ENCODE measurements at places on chromosomes 5 and 9.
A peak's percentile ranks its signal among the peaks of the same experiment; 100 is the strongest.

DNA sequence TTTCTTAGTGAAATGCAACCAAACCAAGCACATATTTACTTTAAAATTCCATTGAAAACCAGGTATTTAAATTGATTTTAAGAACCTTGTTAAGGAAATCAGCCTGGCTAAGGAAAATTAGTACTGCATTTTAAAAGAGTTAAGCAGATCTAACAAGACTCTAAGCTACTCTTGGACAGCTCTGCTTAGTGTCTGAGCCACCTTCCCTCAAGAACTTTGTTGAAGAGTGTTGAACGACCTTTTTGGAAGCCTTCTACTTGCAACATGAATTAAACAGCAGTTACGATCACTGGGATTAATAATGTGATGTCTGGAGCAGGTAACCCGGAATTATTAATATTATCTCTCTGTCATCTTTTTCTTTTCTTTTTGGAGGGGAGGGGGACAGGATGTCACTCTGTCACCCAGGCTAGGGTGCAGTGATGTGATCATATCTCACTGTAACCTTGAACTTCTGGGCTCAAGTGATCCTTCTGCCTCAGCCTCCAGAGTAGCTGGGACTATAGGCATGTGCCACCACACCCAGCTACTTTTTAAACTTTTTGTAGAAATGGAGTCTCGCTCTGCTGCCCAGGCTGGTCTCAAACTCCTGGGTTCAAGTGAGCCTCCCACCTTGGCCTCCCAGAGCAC, 74.7 kb downstream of the ANKRD55 start:
- DNase-seq, result no peak

GRCh38 chr9:122807271-122807900, 7.5 kb downstream of the OR1K1 start:
- DNase-seq, result no peak

DNA sequence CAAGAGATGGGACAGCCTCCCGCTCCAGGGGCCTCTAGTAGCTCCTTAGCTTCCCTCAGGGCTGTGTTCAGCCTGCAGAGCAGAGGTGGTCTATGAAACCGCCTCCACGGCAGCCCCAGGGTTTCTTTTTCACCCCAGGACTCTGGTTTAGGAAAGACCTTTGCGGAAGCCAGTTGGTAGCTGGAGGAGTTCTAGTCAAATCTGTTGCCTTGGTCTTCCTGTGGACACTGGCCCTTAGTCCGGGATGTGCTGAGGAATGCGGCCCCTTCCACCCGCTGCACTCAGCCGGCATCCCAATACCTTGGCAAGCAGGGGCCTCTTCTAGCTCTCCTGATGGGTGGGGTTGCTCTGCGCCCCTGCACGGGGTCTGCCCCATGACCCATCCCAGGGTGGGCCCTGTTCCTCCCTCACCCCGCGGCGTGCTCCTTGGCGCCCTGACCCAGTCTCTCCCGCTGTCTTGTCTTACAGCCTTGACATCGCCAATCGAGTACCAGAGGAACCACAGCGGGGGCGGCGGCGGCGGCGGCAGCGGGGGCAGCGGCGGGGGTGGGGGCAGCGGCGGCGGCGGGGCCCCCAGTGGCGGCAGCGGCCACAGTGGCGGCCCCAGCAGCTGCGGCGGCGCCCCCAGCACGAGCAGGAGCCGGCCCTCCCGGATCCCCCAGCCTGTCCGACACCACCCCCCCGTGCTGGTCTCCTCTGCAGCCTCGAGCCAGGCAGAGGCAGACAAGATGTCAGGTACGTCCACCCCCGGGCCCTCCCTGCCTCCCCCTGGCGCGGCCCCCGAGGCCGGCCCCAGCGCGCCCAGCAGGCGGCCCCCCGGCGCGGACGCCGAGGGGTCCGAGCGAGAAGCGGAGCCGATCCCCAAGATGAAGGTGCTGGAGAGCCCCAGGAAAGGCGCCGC, 94.3 kb upstream of the OTULINL start:
- DNase-seq, result peak; percentile 33

DNA sequence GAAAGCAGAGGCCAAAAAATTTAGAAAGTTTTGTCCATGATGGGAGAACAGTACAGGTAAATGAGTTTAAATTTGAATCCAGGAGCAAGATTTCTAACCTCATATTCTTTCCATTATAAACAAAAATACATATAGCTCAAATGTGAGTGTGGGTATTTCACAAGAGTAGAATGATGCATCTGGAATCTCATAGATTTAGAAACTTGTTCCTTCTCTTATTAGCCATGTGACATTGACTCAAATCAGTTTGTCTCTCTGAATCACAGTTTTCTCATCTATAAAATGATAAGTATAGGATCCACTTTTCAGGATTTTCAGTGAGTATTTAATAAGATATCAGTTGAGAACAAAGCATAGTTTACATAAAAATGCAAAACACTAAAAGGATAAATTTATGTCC, 436.3 kb upstream of the PAPPA start:
- DNase-seq, result no peak

- no peak for DNase-seq
Measured at GRCh38 chr5:147454996-147455677, 54.7 kb downstream of the DPYSL3 start.

- no peak for DNase-seq
Measured at GRCh38 chr9:72794946-72795345, 157.9 kb downstream of the ALDH1A1 start.

GRCh38 chr5:100900142-100900795, 2.8 kb downstream of the ST8SIA4 start:
- peak; percentile 57 for DNase-seq

GRCh38 chr9:127758843-127759242, 19.6 kb downstream of the SH2D3C start:
- no peak for DNase-seq

DNA sequence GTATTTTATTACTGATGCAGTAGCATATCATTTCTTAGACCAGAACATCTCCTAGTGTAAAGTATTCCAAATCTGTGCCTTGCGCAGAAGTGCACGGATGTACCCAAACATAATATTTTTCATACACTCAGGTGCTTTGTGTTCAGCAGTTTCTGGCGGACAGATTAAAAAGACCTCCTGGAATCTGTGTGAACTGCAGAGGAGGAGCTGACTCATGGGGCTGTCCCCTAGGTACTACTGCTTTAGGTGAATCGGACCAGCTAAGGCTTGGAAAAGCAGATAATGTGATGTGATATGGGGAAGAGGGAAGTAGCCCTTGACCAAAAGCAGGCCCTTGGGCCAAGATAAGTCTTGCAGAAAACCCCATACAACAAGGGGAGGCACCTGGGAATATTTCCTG, 310.1 kb downstream of the PLK2 start:
- no peak for DNase-seq

DNA sequence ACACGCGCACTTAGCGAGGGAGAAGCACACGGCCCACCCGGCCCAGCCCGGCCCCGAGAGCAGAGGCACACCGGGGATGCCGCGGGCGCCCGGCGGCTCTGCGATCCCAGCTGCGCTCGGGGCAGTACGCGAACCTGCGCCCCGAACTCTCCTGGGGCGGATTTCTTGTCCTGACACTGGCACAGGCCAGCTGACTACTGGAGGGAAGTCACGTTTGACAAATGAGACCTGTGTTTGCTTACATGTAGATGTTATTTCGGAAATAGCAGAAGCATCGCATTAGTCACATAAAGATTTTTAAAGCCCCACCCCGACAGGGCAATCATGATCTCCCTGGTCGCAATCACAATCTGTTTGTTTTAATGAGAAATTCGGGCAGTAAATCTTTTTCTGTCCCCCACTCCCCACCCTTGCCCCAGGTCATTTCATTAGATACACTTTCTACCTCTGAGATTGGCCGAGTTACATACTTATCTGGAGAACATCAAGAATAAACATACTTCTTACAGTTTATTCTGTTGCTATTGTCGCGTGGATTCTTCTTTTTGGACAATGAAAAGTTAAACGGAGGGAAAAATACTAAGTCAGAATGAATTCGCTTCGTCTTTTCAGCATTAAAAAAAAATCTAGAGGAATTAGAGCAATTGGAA, 518.9 kb downstream of the CTNND2 start:
- peak; percentile 31 for DNase-seq

DNA sequence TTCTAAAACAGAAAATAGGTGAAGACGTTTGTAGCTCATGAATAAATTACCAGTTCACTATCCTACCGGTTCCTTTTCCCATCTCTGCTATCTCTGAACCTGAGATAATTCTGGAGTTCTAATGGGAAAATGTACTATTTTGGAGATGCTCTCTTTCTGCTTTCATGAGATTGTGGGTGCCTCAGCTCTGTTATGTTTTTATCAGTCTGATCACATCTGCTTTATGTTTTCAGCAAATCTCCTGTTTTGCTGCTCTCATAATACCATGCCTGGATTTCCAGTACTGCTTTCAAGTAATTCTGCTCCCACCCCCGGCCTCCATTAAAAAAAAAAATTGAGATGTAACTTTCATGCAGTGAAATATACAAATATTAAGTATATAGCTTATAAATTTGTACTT, 9.1 kb upstream of the SUSD1 start:
- DNase-seq, result no peak

GRCh38 chr5:145236983-145237382, 598.2 kb downstream of the PRELID2 start:
- DNase-seq, result no peak

- DNase-seq, result no peak
Measured at GRCh38 chr9:94760660-94761059, 34.2 kb downstream of the AOPEP start.

DNA sequence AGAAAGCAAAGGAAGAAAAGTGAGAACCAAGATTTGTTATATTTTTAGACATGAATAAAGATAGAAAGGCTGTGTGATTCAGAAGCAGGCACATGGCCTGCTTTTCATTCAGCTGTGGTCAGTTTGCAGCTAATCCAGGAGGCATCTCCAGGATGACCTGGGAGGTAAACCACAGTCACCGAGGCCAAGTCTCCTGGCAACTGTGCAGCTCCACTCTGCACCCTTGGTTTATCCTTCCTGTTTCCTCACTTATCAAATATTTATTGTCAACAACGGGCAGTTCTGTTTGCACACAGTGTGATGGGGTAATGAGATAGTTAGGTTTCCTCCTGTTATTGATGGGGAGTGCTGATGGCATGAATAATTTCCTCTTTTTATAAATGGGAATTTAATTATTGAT, 243.0 kb downstream of the PSAT1 start:
- DNase-seq, result no peak

DNA sequence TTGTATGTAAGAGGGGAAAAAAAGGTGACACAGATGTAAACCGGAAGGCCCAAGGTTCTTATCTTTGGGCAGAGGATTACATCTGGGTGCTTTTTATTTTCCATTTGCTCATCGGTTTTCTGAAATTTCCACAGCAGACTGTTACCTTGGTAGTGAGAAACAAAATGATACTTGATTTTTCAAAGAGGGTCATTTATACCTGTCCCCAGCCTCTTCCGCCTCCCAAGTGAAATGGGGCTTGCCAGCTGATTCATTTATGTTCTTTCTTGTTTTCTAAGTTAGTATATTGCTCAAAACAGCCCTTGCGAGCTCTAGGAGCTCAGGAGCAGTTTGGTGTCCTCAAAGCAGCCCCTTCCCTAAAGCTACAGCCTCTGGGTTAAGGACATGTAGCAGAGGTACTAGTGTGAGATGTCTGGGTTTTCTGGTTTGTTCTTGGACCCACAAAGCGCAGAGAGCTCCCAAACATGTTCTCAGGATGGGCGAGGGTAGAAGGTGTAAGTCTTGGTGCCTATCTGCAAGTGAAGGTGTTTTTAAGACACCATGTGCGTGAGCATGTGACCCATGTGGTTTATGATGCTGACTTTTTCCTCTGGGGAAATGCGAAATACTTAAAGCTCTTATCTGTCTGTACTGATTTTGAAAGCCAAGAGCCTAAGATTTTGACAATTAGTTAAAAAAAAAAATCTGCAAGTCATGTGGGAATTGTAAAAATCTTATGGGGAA, 38.3 kb downstream of the DAPK1 start:
- DNase-seq, result no peak

GRCh38 chr9:14627513-14627912, 65.7 kb downstream of the ZDHHC21 start:
- DNase-seq, result no peak

- DNase-seq, result no peak
Measured at GRCh38 chr5:80759866-80760577, 105.2 kb upstream of the DHFR start.

DNA sequence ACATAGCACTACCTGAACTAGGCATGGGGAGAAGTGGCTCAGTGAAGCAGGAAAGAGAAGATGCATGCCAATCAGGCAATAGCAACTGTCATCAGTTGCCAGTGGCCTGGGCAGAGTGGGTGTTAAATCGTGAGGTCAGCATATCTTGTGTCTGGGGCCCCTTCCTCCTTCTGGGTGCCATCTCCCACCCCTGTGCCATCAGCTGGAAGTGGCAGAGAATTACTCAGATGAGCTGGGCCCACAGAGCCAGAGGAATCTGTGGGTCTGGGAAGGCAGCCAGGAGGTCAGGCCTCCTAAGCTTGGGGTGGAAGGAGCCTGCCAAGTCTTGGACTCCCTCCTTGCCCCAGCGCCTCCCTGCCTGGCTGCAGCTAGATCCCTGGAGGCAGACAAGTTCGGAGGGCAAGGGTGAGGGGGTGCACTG, 66.5 kb downstream of the GALNT12 start:
- DNase-seq, result no peak

DNA sequence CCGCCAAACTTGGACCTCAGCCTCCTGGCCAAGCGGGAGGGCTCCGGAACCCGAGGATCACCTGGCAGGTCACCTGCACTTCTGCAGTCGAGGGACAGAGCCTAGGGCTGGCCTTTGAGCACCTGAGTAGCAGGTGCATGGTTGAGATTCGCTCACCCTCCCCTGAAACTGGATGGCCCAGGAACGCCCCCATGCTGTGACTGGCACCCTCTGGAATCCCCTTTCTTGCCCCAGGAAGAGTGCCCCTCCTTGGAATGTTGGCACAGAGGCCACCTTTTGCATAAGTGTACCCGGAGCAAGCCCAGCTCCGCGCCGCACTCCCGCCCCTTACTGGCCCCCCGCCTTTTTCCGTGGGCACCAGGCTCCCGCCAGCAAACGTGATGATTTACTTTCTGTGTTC, 112.5 kb upstream of the IER5L start:
- no peak for DNase-seq

- DNase-seq, result no peak
Measured at GRCh38 chr5:132232465-132232864, 4.8 kb upstream of the P4HA2 start.

DNA sequence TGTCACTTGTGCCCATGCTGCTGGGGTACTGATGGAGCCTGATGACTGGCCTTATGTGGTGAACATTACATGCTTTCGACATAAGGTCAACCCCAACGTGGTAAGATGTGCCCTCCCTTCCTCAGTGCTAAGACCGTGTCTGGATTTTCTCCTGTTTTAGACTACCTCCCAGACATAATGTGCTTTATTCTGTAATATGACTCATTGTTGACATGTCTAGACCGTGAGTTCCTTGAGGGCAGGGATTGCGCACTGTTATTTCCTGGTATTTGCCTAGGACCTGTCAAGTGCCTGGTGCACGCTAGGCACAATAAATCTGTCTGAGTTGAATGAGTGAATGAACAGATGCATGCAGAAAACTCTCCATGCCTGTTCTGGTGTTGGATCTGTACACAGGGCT, 346.0 kb downstream of the KDM4C start:
- DNase-seq, result no peak

DNA sequence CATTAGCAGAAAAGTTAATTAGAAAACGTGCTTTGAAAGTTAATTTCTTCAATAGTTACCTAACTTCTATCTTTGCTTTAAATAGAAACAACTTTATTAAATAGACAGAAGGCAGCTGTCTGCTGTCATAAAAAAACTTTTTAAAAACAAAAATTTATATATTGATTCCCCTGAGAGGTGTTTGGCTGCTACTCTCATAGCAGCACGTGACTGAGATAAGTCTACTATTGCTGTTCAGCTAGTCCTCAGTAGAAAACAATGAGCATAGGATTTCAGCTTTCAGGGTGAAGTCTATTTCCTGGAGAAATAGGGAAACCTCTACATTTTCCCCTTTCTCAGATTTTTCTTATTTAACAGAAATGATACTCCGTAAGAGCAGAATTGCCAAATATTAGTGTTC, 135.0 kb upstream of the FBN2 start:
- DNase-seq, result no peak
